PC-3 (cell line): ENCODE measurements at places on chromosomes 5 and 9. TPM values are rescaled to one million over a fixed set of nuclear protein-coding genes. Genes with fewer than 3 reads are reported as not detected.

DNA sequence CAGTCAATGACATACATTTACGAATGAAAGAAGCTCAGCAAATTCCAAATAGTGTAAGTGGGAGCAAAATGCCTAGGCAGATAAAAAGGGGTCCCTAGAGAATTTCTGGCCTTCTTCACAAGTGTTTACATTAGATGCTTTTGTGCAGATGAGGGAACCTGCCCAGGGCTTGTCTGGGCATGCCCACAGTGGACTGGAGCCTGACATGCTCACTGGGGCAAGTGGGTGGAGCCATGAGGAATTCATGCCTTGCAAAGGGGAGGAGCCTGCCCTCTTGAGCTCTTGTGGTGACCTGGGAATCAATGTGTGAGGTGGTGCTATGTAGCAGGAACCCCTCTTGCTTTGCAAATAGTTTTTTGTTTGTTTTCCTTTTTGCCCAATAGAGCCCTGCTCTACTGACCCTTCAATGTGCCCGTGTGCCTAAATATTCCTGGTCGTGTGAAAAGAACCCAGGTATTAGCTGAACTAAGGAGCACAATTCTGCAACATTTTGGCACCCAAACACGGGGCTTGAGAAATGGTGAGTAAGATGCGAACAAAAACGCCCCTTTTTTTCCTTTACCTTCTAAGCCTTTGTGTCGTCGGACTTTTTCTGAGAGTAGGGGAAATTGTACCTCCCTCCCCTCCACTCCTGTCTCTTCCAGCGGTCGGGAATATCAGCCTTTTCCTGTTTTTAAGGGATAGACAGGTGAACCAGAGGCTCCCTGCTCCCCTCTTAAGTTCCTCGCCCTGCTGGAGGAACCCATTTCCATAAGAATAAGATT, 433.8 kb upstream of the CDH9 start:
- H3K27ac ChIP-seq: no peak overlapping the region
- no peak overlapping the region for H3K4me3 ChIP-seq
- H3K4me1 ChIP-seq: no peaks in the 10 kb centered on the region
- no peaks in the 10 kb centered on the region for H3K27me3 ChIP-seq

GRCh38 chr5:39314591-39314990, 49.7 kb downstream of the C9 start:
- DNase-seq: peak; percentile 23
- no peak overlapping the region for H3K4me3 ChIP-seq
- H3K36me3 ChIP-seq: no peaks in the 10 kb centered on the region
- H3K27ac ChIP-seq: no peak overlapping the region

GRCh38 chr9:88759364-88759763, 224.4 kb downstream of the NXNL2 start:
- no peaks in the 10 kb centered on the region for H3K36me3 ChIP-seq
- no peaks in the 10 kb centered on the region for H3K4me1 ChIP-seq
- H3K27ac ChIP-seq: no peak overlapping the region
- no peak for DNase-seq
- H3K4me3 ChIP-seq: no peak overlapping the region

DNA sequence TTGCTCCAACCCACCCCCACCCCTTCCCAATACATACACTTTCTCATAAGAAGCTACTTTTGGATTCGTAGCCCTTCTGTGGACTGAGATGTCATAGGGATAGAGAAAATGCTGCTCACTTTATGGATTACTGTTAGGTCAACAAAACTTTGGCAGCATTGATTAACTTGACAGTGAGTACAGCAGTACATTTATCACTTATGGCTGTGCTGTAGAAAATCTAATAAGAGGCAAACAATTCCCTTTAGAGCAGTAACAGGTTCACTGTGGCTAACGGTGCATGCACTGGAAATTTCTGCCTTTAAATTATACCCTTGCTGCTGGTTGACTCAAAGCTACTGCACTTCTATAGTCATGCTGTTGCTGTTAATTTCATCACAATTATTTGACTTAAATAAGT, 59.2 kb downstream of the PPIC start:
- no peak for DNase-seq
- no peaks in the 10 kb centered on the region for H3K27me3 ChIP-seq
- no peak overlapping the region for H3K4me3 ChIP-seq
- no peaks in the 10 kb centered on the region for H3K4me1 ChIP-seq

Gene SPATA6L
- 1.4 TPM in 1 of 2 replicates, not detected in the other for total RNA-seq

GRCh38 chr5:7376871-7377270, 19.1 kb upstream of the ADCY2 start:
- DNase-seq: no peak
- H3K27ac ChIP-seq: no peak overlapping the region
- 0 out of 2 replicates have a peak, but pooled peaks cover 8% of the 10 kb centered on the region for H3K27me3 ChIP-seq
- H3K4me3 ChIP-seq: no peak overlapping the region

- no peak overlapping the region for H3K27ac ChIP-seq
- H3K4me1 ChIP-seq: peaks cover 6% of the 10 kb centered on the region; the same call in 1 of the 2 replicates
- DNase-seq: no peak
- no peaks in the 10 kb centered on the region for H3K27me3 ChIP-seq
- no peaks in the 10 kb centered on the region for H3K36me3 ChIP-seq
These were observed 1.7 kb downstream of the PTAR1 start for GRCh38 chr9:69757996-69758675.

Gene CAMK2A
- 0.15 TPM in 1 of 2 replicates, not detected in the other for total RNA-seq

DNA sequence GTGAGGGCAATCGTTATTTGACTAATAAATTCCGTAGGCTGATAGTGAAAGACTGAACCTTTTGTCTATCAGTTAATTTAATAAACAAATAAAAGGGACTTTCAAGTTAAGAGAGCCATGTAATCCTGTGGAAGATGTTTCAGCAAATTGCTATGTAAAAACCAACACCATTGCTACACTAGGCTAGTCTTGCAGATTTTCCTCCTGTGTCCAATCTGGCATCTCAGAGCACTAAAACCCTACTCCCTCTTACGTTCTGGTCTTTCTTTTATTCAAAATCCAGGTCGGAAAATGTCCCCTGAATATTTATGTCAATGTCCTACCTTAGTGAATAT, 478.8 kb upstream of the TNC start:
- DNase-seq: no peak
- peaks cover 34% of the 10 kb centered on the region for H3K4me1 ChIP-seq
- H3K27ac ChIP-seq: no peak overlapping the region
- H3K4me3 ChIP-seq: no peak overlapping the region
- no peaks in the 10 kb centered on the region for H3K27me3 ChIP-seq

GRCh38 chr9:6008169-6008979, 7.0 kb downstream of the RANBP6 start:
- peaks cover 43% of the 10 kb centered on the region for H3K4me1 ChIP-seq
- H3K27me3 ChIP-seq: no peaks in the 10 kb centered on the region
- peak overlapping the region; percentile 93 for H3K4me3 ChIP-seq
- peak overlapping the region; percentile 62 for H3K27ac ChIP-seq

Gene AQP7
- not detected in 2 replicates for total RNA-seq

Gene CDC42SE2
- total RNA-seq: 10.5 and 13.3 TPM in 2 replicates

DNA sequence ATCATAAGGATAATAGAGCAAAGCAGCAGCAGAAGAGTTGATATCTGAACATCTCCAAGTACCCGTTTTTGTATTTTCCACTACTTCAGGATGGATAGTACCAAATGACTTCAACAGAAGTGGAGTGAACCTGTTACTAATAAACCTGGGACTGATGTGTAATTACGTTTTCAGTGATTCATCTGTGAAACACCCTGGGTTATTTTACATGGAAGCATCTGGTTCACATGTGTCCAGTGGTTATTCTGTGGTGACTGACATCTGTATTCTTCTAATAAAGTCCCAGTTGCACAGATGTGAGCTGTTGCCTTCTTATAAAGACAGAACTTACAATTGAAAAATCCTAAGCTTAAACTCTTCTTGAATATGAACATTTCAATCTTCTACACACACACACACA, 139.7 kb upstream of the VCAN start:
- no peaks in the 10 kb centered on the region for H3K27me3 ChIP-seq
- H3K4me1 ChIP-seq: no peaks in the 10 kb centered on the region

Gene MCTP1
- total RNA-seq: 4.8 and 7.5 TPM in 2 replicates

GRCh38 chr5:153551537-153552079, 61.1 kb downstream of the GRIA1 start:
- H3K27me3 ChIP-seq: no peaks in the 10 kb centered on the region
- peak overlapping the region; percentile 34 for H3K27ac ChIP-seq
- peak; percentile 70 for DNase-seq

Gene CFAP77
- 0.11 TPM in 1 of 2 replicates, not detected in the other for total RNA-seq

GRCh38 chr5:88674356-88675167, 208.4 kb downstream of the MEF2C start:
- no peak overlapping the region for H3K4me3 ChIP-seq
- DNase-seq: no peak
- H3K27me3 ChIP-seq: no peaks in the 10 kb centered on the region

Gene ALAD
- total RNA-seq: 6.6 and 7.9 TPM in 2 replicates

GRCh38 chr5:111704452-111705085, 52.4 kb downstream of the NREP start:
- no peak for DNase-seq
- H3K27me3 ChIP-seq: no peaks in the 10 kb centered on the region
- H3K4me3 ChIP-seq: no peak overlapping the region

Gene PRSS3
- 225 and 240 TPM in 2 replicates for total RNA-seq

DNA sequence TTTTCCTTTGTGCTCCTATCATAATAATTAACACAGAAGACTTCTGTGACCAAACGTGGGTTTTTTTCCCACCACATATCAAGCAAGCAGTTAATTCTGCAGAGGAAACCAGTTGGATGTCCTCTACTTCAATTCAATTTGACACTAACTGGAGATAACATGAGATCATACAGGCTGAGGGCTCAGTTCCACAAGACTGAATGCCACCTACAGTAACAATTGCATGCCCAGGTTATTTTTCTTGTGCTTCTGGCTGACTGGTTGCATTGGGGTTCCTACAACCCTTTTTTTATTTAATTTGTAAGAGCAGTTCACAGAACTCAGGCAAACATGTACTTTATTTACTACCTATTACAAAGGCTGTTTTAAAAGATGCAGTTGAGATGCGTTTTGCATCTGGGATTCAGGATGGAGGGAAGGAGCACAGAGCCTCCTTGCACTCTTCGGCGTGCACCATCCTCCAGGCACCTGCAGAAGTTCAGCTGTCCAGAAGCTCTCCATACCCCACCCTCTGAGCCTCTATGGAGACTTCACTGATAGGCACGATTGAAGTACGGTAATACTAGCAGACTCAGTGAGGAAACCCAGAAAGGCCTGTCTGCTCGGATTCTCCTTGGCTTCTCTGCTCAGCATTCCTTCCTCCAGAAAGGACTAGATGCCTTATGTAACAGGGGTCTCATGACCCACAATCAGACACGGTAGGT, 425.2 kb upstream of the CDH9 start:
- H3K4me1 ChIP-seq: no peaks in the 10 kb centered on the region
- H3K27me3 ChIP-seq: no peaks in the 10 kb centered on the region
- H3K27ac ChIP-seq: no peak overlapping the region
- no peak for DNase-seq
- H3K4me3 ChIP-seq: no peak overlapping the region
- H3K36me3 ChIP-seq: no peaks in the 10 kb centered on the region

Gene PAPPA
- not detected in 2 replicates for total RNA-seq
